ENCODE measurements at places on chromosomes 3 and 15. TPM values are rescaled to one million over a fixed set of nuclear protein-coding genes. Genes with fewer than 3 reads are reported as not detected.

DNA sequence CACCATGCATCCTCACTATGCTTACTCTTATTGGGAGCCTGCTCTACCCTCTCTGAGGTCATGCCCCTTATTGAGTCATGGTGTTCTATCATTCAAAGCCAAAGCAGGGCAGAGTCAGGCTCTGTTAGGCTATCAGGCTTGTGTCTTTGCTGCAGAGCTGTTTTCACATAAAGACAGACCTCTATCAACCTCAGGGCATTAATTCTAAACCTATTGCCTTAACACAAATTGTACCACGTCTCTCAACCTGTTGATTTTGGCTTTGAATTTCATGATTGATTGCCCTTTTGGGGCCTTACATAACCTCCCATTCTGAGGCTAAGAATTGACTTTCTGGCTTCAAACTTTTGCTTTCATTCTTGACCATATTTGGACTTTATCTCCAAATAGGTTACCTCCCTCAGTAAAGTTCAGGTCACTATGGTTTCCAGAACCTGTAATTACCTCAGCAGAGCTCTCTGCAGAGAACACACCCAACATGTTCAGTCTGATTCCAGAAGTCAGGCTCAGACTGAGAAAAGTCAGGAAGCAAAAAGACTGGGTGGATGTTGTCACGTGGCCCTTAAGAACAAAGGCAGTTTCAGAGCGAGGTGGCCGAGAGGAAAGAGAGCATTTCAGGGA lies 221.4 kb upstream of the NANOGP8 start:
- H3K27me3 ChIP-seq = no peaks in the 10 kb centered on the region
- peaks cover 64% of the 10 kb centered on the region for H3K4me1 ChIP-seq
- no peaks in the 10 kb centered on the region for H3K36me3 ChIP-seq
- peak; percentile 54 for DNase-seq
- peak overlapping the region; percentile 66 for H3K4me3 ChIP-seq
- H3K27ac ChIP-seq = peak overlapping the region; percentile 83

DNA sequence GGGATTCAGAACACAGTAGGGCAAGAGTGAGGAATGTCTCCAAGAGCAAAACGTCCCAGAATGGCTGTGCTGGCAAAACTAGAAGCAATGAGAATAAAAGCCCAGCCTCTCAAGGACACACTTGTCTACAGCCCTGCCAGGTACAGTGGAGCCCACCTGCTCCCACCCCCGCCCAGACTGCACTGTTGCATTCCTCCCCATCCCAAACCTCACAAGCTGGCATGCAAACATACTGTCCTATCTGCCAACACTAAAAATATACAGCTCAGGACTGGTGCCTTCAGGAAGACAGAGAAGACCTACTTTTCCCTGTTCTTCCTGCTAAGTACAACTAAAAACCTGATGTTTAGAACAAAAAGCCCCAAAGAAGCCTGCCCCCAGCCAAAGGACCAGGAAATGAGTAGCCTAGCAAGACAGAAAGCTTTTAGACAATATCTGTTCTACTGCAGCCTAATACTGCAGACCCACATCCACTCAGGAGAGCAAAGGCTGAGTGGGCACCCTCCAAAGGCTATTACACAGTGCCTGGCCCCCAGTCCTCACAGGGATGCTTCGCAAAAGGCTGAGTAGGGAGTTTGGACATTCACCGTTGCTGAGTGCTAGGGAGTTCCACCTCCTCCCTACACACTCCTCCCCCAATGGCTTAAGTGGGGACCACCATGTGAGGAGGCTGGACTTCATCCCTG lies 13.5 kb downstream of the OCA2 start:
- H3K27me3 ChIP-seq = peaks cover 7% of the 10 kb centered on the region
- no peaks in the 10 kb centered on the region for H3K4me1 ChIP-seq
- DNase-seq = no peak
- H3K36me3 ChIP-seq = no peaks in the 10 kb centered on the region

- peaks cover 21% of the 10 kb centered on the region for H3K4me1 ChIP-seq
- H3K36me3 ChIP-seq = peaks cover 42% of the 10 kb centered on the region
- H3K27me3 ChIP-seq = no peaks in the 10 kb centered on the region
- no peak overlapping the region for H3K27ac ChIP-seq
- H3K4me3 ChIP-seq = no peak overlapping the region
Observed at GRCh38 chr3:16369885-16370284, 104.9 kb downstream of the OXNAD1 start.

DNA sequence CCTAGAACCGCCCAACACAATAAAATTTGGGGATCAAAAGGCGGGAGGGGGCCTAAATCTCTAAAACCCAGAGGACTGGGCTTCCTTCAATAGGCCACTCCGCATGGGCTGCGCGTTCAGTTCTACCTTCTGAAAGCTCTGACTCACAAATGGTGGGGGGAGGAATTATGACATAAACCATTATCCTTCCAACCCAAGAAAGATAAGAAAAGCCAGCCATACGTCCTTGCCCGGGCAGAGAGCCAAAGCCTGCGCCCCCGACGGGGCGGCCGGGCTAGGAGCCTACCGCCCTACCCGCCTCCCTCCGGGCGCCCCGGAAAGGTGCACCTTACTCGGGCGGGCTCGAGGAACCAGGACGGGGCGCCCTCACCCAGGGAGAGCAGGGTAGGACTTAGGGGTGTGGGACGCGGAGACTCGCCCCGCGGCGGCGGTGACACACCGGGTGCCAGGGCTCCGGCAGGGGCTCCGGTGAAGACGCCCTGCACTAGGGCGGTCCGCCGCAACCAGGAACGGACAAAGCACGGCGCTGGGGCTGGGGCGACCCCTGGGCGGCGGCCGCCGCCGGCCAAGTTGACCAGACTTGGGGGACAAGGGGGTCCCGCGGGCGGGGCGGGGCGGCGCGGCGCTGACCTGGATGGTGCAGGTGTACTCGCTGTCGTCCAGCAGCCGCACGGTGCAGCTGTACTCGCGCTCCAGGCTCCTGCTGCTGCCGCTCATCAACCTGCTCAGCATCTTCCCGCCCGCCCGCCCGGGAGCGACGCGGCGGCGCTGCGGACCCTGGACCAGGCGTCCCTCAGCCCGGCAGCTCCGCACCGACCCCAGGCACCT lies 534 bp downstream of the FRMD5 start:
- peaks cover 20% of the 10 kb centered on the region for H3K4me1 ChIP-seq
- peak overlapping the region; percentile 92 for H3K4me3 ChIP-seq
- DNase-seq = peak; percentile 29

CFAP100 gene
- not detected for total RNA-seq

- peaks cover 12% of the 10 kb centered on the region for H3K4me1 ChIP-seq
- no peak overlapping the region for H3K27ac ChIP-seq
- peak overlapping the region; percentile 48 for H3K4me3 ChIP-seq
- no peak for DNase-seq
- no peaks in the 10 kb centered on the region for H3K27me3 ChIP-seq
- H3K36me3 ChIP-seq = no peaks in the 10 kb centered on the region
Observed at GRCh38 chr3:190718097-190718496, 144.4 kb downstream of the GMNC start.
